GM12864 (cell line): ENCODE measurements at places on chromosomes 4 and X.

GRCh38 chr4:183823434-183823833 lies 81.7 kb upstream of the STOX2 start:
- DNase-seq: no peak

DNA sequence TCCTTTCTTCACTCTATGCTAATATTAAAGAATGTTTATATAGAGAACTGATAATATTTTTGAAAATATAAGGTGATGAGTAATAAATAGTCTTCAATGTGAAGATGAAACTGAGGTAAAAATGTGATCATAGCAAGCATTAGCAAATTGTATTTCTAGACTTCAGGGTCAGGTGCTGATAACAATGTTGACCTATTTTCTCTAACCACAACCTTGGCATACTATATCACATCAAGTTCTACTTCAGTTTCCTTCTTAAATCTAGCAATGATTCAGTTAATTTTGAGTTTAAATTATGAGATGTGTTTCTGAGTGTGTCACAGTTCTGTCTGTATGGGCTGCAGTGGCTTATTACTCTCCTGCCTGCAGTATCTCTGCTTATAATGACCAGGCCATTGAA lies 209.4 kb downstream of the RAPGEF2 start:
- DNase-seq: no peak

DNA sequence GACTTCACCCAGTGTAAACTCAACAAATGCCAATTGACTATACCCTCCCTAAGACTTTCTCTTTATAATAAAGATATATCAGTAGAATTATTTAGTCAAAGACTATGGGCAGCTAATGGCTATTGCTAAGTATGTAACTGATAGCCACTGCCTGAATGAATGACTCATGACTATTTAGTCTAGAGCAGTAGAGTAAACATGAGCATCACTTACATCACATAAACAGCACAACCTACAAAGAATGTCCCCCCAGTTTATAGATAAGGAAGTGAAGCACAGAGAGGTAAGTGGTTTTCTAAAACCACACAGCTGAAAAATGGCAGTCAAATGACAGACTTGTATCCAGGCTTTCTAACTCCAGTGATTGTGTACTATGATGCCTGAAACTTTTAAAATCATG lies 507.0 kb downstream of the PPARGC1A start:
- no peak for DNase-seq

- no peak for DNase-seq
Observed at GRCh38 chrX:124093222-124093621, 131.7 kb downstream of the STAG2 start.

GRCh38 chrX:72306085-72306801 lies 529 bp upstream of the CITED1 start:
- DNase-seq: no peak

- no peak for DNase-seq
Observed at GRCh38 chrX:78769101-78769755, 21.7 kb downstream of the LPAR4 start.

DNA sequence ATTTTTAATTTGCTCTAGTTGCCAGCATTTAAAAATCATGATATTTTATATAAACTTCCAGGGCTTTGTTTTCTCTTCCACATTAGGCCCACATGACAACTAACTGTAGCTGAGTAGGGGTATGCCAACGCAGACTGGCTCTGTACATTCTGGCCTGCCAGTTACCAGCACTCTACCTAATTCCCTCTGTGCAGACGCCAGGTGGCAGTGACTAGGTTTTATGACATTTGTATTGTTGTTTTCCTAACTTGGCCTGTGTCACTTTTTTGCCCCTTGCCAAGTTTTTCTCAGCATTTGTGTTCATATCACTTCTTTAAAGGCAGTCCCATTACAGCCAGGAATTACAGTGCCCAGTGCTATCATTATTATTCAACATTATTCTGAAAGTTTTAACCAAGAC lies 347.5 kb downstream of the NKX6-1 start:
- no peak for DNase-seq

DNA sequence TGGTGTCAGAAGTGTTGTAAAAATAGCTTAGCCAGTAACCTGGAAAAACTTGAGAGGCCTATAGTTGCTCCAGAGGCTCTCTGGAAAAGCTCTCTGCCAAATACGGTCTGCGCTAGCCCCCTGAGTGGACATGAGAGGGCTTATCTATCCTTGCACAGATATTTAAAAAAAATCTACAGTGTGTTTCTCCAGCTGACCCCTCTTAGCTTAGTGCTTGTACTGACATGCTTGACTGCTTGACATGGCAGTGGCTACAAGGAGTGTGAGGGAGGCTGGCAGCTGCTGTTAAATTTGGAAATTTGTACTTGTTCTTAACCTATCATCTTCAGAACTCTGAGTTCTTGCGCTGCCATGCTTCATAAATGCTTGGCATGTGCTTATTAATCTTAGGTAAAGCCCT lies 229.2 kb downstream of the RBMX2 start:
- no peak for DNase-seq

DNA sequence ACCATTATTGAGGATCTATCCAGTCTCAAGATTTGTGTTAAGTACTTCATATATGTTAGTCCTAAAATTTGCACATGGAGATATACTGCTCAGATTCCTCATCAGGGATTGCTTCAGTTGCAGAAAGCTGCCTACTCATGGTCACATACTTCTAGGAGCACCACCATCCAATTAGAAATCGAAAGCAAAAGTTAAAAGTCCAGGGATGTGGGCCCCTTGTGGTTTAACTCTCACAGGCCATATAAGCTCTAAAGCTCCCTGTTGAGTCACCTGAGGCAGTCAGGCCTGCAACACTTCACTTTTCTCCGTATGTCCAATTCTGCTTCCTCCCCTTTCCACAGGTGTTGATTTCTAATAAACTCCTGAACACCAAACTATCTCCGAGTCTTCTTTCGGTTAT lies 84.2 kb downstream of the CNOT6L start:
- peak; percentile 30 for DNase-seq

GRCh38 chr4:164408831-164409230 lies 345.1 kb upstream of the SMIM31 start:
- no peak for DNase-seq

GRCh38 chr4:110157580-110157979 lies 40.8 kb downstream of the ELOVL6 start:
- DNase-seq: no peak

DNA sequence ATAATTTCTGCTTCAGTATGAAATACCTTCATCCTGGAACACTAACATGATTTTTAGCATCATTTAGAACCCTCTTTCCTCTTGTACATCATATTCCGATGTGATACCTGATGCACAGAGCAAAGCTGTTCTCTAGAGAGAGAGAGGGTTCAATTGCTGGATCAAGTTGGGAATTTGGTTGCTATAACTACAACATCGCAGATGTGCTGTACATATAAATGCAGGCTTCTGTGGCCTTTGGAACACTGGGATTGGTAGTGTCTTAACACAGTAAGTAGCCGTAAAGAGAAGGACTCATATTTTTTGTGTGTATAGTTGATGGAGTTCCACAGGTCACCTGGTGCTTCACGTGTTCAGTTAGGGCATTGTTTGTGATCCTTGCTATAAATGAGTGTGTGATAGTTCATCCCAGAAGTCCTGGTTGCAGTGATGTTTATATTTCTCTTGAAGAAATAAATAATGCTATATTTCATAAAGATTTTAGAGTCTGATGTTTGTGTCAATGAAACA lies 119.2 kb downstream of the RAPGEF2 start:
- no peak for DNase-seq

DNA sequence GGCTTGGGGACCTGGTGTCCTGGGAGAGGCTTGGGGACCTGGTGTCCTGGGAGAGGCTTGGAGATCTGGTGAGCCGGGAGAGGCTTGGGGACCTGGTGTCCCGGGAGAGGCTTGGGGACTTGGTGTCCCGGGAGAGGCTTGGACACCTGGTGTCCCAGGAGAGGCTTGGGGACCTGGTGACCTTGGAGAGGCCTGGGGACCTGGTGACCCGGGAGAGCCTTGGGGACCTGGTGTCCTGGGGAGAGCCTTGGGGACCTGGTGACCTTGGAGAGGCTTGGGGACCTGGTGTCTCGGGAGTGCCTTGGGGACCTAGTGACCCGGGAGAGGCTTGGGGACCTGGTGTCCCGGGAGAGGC lies 12.6 kb downstream of the SHOX start:
- DNase-seq: no peak

DNA sequence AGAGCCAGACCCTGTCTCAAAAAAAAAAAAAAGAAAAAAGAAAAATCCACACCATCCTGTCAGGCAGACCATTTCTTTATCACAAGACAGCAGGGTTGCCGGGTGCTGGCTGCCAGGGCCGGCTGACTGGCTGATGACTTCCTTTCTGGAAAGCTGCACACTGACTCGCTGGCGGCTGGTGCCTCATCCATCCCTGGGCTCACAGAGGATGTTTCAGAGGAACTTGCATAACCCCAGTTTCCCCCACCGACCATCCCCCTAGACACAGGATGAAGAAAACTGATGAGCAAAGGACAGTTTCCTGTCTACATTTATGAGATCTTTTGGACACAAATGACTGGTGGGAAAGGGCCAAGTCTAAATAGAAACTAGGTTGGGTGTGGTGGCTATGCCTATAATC lies 14.1 kb downstream of the HPSE start:
- no peak for DNase-seq

DNA sequence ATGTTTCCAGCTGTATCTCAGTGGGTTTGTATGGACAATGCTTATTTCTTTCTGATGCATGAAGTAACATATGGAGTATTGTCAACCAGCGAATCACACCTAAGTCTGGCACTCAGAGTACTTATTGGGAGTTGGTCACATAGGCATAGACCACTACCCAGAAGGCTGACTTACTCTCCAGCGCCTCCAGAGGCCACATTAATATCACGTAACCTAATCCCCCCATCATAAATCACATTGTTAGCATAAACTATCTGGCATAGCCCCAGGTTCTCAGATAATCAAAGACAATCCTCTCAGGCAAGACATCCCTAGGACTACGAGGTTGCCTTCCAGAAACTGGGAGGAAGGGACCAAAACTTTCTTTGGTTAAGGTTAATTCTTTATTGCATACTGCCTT lies 560.5 kb upstream of the PABPC4L start:
- DNase-seq: no peak

GRCh38 chr4:163598489-163598888 lies 104.0 kb downstream of the TMA16 start:
- no peak for DNase-seq

DNA sequence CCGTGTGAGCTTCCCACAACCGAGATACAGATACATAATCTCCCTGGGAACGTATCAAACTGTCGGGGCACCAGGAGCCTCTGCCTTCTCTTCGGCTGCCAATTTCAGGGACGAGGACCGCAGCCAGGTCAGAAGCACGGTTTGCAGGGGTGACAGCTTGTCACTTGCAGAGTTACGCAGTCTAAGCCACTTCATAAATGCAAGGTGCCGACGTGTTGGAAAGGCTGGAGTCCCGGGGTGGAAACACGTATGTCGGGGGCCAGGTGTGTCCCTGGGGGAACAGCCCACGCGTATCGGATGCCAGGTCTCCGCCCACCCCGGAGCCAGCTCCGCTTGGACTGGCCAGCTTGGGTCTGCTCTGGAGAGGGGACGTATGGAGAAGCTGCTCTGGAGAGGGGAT lies 76.3 kb upstream of the SHOX start:
- DNase-seq: no peak

GRCh38 chr4:41797260-41797659 lies 48.7 kb upstream of the PHOX2B start:
- no peak for DNase-seq

GRCh38 chr4:108971473-108971872 lies 208.6 kb upstream of the ETNPPL start:
- DNase-seq: no peak

- no peak for DNase-seq
Observed at GRCh38 chr4:66048861-66049260, 378.6 kb upstream of the EPHA5 start.

GRCh38 chrX:4944767-4945166 lies 1231.3 kb upstream of the PRKX start:
- DNase-seq: no peak

GRCh38 chr4:53088152-53088551 lies 226.0 kb downstream of the RASL11B start:
- DNase-seq: no peak

DNA sequence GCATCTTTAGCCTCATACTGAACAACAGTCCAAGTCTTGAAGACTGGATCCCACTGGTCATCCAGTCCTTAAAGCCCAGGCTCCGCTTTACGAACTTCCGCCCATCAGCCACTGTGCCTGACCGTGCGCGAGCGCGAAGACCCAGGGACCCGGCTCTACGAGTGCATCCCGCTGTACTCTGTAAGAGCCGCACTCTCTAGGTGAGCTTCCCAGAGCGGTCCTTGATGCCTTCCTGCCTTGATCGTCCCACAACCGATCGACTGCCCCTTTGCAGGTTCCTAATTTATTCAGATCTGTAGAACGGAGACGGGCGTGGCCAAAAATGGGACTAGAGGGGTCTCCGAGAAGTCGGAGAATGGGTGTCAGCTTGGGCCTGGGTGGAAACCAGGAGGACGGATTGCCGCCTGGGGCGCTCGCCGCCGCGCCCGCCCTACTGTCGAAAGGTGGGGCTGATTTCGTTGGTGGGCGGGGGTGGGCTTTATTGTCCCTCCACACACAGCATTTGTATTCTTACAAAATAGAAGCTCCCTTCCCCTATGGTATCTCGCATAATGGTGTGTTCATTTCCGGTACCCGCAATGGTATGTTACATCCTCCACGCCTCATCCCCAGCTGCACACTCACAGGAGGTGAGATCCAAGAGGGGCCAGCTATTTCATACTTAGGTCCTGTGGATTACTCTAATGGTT lies 42.3 kb upstream of the FAM156A start:
- no peak for DNase-seq

DNA sequence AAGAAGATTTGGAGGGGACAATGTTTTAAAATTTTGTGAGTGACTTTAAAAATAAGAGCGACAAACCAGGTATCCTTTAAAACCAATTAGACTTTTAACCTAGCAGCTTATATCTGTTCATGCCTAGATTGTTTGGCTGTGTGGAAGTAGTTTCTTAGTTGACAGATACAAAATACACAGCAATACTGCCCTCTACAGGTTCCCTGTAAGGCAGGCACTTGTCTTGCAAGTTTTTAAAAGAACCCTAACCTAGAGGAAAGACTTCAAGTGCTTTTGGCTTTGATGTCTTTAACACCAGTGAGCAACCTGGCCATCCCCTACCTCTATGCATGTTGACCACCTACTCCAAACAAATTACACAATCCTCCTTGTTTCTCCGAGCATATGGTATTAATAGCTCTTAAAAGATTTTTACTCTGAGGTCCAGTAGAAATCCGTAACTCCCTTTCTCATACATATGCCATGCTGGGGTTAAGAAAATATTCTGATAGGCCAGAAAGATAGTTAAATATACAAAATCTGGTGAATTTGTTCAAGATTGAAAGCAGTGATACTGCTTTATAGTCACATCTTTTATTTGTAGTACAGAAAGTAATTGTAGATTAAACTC lies 273.0 kb downstream of the ARHGAP24 start:
- peak; percentile 65 for DNase-seq

DNA sequence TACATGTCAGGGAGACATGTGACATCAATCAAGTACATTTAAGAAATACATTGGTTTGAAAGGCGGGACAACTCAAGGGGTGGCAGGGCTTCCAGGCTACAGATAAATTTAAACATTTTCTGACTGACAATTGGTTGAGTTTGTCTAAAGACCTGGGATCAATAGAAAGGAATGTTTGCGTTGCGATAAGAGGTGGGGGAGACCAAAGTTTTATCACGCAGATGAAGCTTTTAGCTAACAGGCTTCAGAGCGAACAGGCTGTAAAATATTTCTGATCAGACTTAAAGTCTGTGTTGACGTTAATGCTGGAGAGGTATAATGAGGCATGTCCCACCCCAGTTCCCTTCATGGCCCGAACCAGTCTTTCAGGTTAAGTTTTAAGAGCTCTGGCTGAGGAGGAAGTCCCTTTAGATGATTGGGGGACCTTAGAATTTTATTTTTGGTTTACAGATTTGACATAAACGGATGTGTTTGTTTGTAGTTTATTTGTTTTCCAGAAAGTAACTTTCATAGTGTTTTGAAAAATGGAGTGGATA lies 346.7 kb upstream of the RASGEF1B start:
- no peak for DNase-seq
